Activated naive CD8-positive, alpha-beta T cell treated with anti-CD3 and anti-CD28 coated beads, Interleukin-2, amount 50 U/mL, for 24 hours (primary cell): ENCODE measurements at places on chromosomes 5 and 9.

DNA sequence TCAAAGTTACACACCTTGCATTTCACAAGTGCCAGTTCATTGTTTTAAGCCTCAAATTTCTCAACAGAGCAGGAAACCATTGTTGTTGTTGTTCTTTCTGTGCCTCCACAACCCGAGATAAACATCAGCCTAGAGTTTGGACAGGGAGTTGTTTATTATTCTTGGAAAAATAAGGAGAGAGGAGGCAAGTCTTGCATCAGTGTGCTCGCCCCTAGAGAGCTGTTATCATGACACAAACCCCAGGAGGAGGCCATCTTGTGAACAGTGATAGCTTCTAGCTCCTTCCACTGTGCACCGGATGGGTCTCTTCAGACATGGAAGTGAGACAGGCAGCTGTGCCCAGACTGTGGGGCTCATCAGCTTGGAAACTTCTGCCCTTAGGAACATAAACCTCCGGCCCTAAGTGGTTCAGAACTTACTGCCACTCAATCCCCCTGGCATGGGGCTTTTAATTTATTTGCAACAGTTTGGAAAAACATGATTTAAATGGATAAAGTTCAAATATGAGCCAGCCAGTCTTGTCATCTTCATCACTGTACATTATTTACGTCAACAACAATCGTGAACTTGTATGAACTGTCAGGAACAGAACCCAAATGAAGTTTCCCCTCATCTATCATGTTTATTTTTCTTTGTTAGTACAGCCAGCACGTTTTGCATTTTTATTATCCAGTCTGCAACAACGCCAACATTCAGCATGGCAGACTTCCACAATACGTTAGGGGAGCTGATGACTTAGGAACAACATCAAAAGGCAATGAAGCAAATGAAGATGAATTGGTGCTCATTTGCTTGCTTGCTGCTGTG is 181.7 kb upstream of the S1PR3 start:
- DNase-seq, result no peak

- peak; percentile 2 for DNase-seq
Measured at GRCh38 chr5:167861129-167861927, 430.1 kb upstream of the WWC1 start.

DNA sequence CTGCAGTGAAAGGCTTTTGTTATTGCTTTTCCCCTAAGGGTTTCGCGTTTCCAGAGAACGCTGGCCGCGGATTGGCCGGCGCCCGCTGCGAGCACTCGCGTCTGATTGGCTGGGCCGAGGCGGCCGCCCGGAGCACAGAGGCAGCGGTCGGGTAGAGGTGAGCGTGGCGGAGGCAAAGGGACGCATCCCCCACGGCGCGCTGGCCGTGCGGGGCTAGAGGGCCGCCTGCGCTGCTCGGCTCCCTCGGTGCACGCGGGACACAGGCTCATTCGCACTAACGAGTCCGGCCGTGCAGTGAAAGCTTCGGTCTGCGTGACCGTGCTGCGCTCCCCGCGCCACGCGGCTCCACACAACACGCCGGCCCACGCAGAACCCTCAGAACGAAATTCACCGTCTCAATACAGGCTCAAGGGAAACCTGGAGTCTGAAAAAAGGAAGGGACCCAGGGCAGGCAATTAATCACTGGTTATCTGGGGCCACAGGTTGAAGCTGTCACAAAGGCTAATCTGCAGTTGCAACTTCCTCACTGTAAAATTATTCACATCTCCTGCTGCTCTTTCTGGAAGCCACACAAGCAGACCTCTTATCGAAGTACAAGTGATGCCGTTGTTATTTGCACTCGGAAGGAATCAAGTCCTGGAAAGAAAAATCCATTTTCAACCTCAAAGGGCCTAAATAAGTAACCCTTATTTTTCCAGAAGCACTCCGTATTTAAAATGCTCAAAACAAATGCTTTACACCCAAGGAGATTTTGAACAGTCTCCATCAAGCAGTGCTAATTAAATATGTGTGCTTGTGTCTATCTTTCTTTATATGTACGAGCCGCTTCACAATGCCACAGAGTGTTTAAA is 94.6 kb downstream of the ZNF608 start:
- peak; percentile 41 for DNase-seq

GRCh38 chr5:31492869-31493268 is 39.0 kb downstream of the DROSHA start:
- no peak for DNase-seq

DNA sequence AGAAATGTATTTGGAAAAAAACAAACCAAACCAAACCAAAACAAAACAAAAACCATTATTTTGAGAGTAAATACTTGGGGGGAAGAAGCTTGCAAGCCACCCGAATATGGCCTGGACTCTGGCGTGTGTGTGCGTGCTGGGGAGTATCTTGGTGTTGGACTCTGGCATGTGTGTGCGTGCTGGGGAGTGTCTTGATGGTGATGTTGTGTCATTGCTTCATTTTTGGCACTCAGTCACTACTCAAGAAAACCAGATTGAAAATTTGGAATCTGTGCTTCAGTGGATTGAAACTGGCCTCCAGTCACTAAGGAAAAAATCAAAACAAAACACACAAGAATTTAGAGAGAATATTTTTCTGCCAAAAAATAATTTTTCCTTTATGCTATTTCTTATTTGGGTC is 76.1 kb downstream of the ARRDC3 start:
- no peak for DNase-seq

GRCh38 chr9:14245901-14246525 is 67.9 kb downstream of the NFIB start:
- DNase-seq, result no peak

- no peak for DNase-seq
Measured at GRCh38 chr9:26325444-26325829, 567.2 kb downstream of the CAAP1 start.
